ENCODE measurements at places on chromosomes 12 and 14.
A peak's percentile ranks its signal among the peaks of the same experiment; 100 is the strongest.

DNA sequence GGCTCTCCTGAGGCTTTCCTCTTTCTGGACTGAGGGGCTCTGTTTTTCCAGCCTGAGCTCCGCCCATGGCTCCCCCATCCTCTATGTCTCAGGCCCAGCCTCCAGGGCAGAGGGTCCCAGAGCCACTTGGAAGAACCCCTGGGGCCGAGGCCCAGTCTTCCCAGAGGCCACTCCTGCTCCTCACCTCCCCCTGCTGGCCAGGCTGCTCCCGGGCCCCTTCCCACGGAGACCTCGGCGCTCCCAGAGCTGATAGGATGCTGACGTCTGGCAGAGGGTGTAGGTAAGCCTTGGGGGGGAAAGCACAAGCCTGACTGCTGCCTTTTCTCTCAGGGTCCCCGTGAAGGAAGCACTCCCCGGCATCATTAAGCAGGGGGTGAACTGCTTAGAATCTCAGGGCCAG lies 51.4 kb downstream of the ERH start:
- DNase-seq: no peak

DNA sequence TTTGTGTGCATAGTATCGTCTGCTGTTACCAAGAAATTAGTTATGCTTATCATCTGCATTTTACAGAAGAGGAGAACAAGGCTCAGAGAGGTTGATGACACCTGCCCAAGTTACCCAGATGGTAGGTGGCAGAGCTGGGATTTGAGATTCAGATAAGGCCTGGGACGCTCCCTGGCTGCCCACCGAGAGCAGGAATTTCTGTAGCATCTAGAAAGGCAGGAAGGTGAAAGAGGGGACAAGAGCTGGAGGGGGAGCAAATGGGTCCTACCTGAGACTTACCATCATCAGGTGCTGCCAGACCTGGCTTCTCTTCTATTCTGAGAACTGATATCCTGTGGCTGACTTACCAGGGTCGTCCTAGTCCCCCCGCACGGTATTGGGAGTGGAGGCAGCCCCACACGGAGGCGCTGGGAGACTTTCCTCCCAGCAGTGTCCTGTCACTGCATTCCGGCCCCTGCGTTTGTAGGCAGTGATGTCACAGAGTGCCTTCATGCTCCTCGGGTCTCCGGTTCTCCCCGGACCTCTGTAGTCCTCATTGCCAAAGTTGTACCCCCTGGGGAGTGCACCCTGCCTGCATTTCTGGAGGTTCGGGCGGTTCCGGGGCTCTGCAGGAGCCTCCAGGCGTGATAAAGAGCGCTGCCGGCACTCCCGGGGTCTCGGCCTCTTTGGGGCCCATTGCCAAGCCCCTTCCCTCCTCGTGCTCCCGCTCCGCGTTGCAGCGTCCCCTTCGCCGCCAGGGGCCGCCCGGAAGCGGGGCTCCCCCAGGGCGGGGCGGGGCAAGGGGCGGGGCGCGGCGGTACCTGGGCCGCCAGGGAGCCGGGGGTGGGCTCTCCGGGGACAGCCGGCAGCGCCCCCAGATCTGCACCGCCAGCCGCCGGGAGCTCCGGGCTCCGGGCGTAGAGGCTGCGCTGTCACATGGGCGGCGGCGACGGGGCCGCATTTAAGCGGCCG lies at the start of gene CABP1:
CABP1 (plus strand) TSS at position 856 of the 951 bp plus-strand sequence; CDS start at position 916, 60 bp downstream.
- DNase-seq: peak; percentile 47

- DNase-seq: no peak
Measured at GRCh38 chr12:3977621-3978020, 104.4 kb upstream of the PARP11 start.

GRCh38 chr12:32770141-32770540 lies 14.4 kb upstream of the YARS2 start:
- DNase-seq: no peak

Data from effector memory CD8-positive, alpha-beta T cell (primary cell).